Regular cardiac myocyte (primary cell): ENCODE measurements at places on chromosomes 2 and 18. TPM values are rescaled to one million over a fixed set of nuclear protein-coding genes. Genes with fewer than 3 reads are reported as not detected.

Gene GCKR
- 1.1 and 1.9 TPM in 2 replicates for total RNA-seq

Gene ARL5A
- 67.9 and 82.6 TPM in 2 replicates for total RNA-seq

Gene SETBP1
- total RNA-seq: 1.3 and 2.0 TPM in 2 replicates

Gene YPEL5
- total RNA-seq: 54.3 and 117 TPM in 2 replicates

Gene RAB31
- 41.4 and 55.6 TPM in 2 replicates for total RNA-seq

Gene DCC
- total RNA-seq: under 0.01 and 0.19 TPM in 2 replicates

Gene SLC23A3
- total RNA-seq: 0.58 and 1.7 TPM in 2 replicates

Gene PIEZO2
- 2.9 and 5.1 TPM in 2 replicates for total RNA-seq

Gene TANC1
- 24.3 and 24.8 TPM in 2 replicates for total RNA-seq

Gene CFAP221
- under 0.01 TPM in 2 replicates for total RNA-seq

Gene C2orf15
- 0.19 and 0.28 TPM in 2 replicates for total RNA-seq

Gene NYAP2
- total RNA-seq: not detected in 2 replicates

Gene ALPI
- not detected in 2 replicates for total RNA-seq

Gene GALNT13
- 0.28 TPM in 1 of 2 replicates, not detected in the other for total RNA-seq

Gene C1GALT1C1L
- 1.1 and 1.3 TPM in 2 replicates for total RNA-seq

Gene UGT1A3
- not detected in 2 replicates for total RNA-seq

Gene NOL4
- total RNA-seq: under 0.01 and 0.38 TPM in 2 replicates

Gene C2orf78
- not detected in 2 replicates for total RNA-seq

Gene PLGLB1
- total RNA-seq: not detected in 2 replicates

Gene TTN
- 0.85 and 1.2 TPM in 2 replicates for total RNA-seq

Gene KLHL14
- total RNA-seq: under 0.01 TPM in 1 of 2 replicates, not detected in the other

Gene RAD51AP2
- under 0.01 TPM in 2 replicates for total RNA-seq

Gene MC2R
- not detected in 2 replicates for total RNA-seq

Gene ARL4C
- total RNA-seq: 38.2 and 48.2 TPM in 2 replicates

Gene CHST9
- under 0.01 TPM in 2 replicates for total RNA-seq

Gene SIX3
- not detected in 2 replicates for total RNA-seq

Gene ACADL
- under 0.01 TPM in 1 of 2 replicates, not detected in the other for total RNA-seq

Gene LRRC30
- total RNA-seq: not detected in 2 replicates
